ENCODE measurements at places on chromosomes 3 and 15. TPM values are rescaled to one million over a fixed set of nuclear protein-coding genes. Genes with fewer than 3 reads are reported as not detected.

DNA sequence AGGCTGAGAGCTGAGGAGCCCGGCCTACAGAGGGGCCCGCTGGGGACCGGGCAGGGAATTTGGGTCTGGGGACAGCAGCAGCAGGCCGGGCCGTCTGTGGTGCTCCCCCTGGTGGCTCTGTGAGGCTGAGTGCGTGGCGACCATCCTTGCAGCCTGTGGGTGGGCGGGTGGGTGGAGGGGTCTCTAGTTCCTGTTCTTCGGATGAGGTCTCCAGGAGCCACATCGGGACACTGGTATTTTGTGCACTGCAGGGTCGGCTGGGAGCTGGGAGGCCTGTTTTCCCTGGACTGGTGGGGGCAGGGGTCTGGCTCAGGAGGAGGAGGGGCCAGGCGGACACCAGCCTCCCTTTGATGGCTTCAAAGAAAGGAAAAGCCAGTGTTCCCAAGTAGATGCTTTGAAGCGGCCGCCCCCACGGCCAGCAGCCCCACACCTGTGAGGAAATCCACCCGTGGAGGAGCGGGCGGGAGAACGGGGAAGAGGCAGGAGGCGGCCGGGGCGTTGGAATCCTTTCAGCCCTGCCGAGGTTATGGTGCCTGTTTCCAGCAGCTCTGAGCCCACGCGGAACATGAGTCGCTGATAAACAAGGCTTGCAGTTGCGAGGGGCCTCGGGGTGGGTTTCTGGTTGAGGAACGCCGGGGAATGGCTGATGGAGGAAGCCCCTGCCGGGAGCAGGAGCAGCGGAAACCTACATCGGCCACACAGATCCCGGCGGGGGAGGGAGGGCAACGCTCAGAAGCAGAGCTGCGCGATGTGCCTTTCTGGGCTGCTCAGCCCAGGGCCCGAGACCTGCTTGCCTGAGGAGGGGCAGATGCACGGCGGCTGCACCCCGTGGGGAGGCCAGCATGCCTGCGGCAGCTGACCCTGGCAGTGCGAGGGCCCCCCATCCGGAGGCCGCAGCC, 154.3 kb downstream of the NSMCE3 start:
- peak; percentile 69 for DNase-seq

DNA sequence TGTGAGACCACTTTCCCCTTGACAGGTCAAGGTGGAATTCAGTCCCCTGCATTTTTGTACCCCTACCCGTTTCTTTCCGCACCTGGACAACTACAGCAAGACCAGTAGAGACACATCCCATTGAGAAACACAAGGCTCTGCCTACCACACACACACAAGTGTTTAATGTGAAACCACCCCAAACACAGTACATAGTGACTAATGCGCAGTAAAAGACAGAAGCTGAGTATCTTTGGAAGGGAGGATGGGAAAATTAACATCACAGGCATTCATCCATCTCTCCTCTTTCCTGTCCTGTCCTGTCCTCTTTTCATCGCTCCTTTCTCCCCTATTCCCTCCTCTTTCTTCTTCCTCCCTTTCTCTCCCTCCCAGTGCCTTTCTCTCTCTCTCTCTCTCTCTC, 64.8 kb downstream of the SCN11A start:
- DNase-seq: no peak

Gene FGF12
- 0.97 TPM for total RNA-seq

DNA sequence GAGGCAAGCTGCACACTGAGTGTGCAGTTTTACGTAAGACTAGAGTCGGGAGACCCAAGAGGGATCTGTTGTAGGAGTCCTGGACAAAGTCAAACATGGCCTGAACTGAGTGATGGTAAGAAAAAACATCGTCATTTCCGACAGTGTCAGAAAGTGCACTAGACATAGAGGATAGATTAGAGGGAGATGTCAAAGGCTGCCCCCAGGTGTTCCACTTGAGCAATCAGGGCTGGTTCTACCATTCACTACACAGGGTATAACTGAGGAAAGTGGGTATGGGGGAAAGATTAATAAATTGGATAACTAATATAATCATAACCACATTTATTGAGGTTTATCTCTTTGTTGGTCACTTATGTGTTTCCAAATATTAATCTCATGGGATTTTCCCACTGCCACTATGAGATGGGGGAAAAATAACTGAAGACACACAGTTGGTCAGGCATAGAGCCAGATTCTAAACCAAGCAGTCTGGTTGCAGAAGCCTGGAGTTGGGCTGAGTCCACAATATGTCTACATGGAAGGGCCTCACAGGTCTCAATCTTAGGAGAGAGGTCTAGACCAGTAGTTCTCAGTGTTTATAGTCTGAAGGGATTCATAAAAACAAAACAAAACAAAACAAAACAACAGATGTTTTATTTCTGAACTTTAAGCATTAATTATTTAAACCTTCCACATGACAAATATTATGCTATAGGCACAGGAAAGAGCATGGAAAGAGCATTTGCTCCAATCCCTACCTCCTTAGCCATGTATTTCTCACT, 766.5 kb downstream of the NTRK3 start:
- DNase-seq: no peak

Gene CXCR6
- not detected for total RNA-seq

DNA sequence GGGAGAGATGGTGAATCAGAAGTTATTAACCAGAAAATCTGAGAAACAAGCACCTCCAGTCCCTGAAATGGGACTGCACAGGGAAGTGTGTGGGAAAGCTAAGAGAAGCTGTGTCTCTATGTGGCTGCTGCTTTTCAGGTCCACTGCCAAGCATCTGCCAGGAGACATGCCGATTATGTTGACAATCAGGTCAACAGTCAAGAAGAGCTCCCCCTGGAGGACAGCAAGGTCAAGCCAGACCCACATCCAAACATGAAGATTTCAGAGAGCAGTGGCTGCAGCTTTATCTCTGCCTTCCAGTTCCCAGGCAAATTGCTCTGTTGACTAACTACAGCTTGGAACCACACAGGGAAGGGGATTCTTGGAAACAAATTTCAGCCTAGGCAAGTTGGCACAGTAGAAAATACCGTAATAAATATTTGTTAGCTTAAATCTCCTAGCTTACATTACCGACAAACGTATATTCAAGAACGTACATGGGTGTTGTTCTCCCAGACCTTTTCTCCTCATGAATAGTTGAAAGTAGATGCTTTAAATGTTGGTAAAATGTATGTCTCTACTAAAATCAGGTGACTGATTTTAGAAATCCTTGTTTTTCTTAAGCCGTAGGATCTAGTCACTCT, 394.5 kb upstream of the RARB start:
- no peak for DNase-seq

DNA sequence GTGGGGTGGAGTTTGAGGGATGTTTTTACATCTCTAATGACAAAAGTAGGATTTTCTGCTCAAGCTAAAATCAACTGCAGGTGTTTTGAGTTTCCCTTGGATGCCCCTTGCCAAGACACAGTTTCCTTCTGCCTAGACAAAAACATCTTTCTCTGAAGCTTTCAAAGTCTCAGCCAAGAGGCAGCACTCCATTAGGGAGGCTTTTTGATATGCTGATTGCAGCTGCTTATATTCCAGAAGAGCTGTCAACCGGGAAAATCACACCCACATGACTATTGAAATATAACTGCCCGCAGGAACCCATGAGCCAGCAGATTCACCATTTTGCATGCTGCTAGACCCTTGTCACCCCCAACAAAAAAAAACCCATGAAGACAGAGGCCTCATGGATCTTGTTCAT, 27.5 kb upstream of the ZNF148 start:
- no peak for DNase-seq

DNA sequence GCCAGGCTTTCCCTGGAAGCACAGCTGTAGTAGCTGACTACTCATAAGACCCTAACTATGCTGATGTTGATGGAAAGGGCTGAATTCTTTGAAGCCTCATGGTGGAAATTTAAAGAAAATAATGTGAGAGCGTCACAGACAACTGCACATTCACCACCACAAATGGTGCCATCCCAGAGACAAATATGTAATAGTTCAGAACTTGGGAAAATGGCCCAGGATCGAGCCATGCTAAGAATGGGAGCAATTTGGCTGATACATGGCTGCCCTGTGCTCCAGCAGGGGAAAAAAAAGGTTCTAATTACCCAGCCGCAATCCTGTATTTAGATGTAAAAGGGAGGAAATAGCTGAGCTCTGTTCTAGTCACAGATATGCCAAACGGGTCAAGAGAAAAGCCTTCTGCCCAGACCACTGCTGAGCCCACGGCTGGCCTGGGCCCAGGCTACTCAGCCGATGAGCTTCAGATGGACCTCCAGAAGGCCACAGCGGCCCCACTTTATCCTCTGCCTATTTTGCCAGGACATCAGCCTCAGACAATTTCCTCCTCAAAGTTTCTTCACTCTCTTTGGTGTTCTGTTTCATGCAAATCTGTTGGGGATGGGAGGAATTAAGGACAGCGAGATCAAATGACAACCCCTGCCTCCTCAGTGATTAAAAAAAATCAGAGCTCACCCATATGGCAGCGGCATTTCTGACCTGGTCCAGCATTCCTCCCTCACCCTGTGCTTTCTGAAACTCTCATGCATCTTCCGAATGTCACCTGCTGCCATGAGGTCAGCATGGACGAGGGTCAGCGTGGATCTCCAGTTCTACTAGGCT, 54.5 kb upstream of the MEX3B start:
- no peak for DNase-seq

Gene MLF1
- total RNA-seq: 12.2 TPM

DNA sequence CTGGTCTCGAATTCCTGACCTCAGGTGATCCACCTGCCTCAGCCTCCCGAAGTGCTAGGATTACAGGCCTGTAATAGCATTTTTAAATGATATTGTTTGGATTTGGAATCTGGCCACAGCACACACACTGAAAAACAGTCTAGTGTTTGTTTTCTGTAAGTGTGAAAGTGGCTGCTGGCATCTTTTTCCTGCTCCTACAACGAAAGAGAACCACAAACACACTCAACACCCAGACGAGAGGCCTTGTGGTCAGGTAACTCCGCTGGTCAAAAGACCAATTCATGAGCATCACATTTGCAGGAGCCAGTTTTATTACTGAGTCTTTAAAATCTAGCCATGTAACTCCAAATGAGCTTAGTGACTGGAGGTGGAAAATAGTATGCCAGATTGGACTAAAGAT, 50.2 kb downstream of the IMPG2 start:
- no peak for DNase-seq

- no peak for DNase-seq
Measured at GRCh38 chr15:60840703-60841411, 361.9 kb upstream of the ICE2 start.

DNA sequence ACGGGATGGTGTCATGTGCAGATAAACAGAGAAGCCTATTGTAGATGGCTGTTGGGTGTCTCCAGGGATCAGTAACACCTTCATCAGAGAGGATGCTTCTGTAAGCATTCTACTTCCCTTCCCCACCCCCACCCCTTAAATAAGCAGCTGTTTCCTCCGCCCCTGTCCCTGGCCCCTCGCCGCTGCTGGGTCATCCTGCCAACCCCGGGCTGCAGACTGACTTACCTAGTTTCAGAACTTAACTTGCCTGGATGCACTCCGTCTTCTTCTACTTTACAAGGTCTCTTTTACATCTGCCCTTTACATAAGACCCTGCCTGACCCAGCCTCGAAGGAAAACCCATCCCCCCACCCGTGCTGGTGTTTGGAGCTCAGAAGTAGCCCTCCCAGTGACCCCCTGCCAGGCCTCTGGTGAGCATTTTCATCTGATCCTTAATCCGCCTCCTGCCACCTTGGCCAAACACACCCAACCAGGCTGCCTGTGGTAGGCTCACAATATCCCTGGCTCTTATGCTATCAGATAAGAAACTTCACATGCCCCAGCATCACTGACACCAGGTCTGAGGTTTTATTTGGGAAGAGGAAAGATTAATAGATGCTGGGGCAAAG, 103.0 kb upstream of the HES1 start:
- DNase-seq: no peak

Gene RBP2
- total RNA-seq: not detected

- no peak for DNase-seq
Measured at GRCh38 chr3:52493232-52494017, 1.7 kb upstream of the STAB1 start.

Gene TF
- total RNA-seq: 5.7 TPM

All from mesothelial cell of epicardium (in vitro differentiated cells).